ENCODE measurements at places on chromosomes 4 and X.

- no peak overlapping the region for H3K4me3 ChIP-seq
- H3K27me3 ChIP-seq = peaks cover 10% of the 10 kb centered on the region
- H3K27ac ChIP-seq = no peak overlapping the region
- no peaks in the 10 kb centered on the region for H3K36me3 ChIP-seq
- no peak for DNase-seq
Observed at GRCh38 chr4:183738081-183738673, 79.1 kb downstream of the TRAPPC11 start.

DNA sequence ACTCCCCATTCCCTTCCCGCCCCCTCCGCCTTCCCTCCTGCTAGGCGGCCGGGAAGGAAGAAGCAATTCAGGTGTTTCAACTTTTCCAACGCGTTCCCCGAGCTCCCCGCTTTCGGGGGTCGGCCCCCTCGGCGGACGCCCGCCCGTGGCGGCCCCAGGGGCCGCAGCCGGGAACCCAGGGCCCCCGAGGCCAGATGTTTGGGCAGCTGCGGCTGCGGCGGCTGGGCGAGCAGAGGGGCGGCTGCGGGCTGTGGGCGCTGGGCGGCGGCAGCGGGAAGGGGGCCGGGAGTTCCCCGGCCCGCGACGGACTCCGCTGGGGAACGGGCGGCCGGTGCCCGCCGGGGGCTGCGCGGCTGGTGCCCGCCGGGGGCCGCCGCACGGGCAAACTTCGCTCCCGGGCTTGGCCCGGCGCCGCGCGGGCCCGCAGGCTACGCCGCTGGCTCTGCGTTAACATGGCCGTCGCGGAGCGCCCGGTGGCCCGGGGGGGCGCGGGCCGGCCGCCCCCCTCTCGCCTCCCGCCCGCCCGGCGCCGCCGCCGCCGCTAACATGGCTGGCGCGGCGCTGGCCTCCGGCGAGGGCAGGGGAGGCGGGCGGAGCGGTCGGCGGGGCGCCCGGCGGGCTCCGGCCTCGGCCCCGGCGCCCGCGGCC lies 510 bp downstream of the HMGB3 start:
- no peak overlapping the region for H3K27ac ChIP-seq
- H3K4me1 ChIP-seq = peaks cover 8% of the 10 kb centered on the region
- no peaks in the 10 kb centered on the region for H3K27me3 ChIP-seq
- no peak overlapping the region for H3K4me3 ChIP-seq
- H3K36me3 ChIP-seq = peaks cover 6% of the 10 kb centered on the region

DNA sequence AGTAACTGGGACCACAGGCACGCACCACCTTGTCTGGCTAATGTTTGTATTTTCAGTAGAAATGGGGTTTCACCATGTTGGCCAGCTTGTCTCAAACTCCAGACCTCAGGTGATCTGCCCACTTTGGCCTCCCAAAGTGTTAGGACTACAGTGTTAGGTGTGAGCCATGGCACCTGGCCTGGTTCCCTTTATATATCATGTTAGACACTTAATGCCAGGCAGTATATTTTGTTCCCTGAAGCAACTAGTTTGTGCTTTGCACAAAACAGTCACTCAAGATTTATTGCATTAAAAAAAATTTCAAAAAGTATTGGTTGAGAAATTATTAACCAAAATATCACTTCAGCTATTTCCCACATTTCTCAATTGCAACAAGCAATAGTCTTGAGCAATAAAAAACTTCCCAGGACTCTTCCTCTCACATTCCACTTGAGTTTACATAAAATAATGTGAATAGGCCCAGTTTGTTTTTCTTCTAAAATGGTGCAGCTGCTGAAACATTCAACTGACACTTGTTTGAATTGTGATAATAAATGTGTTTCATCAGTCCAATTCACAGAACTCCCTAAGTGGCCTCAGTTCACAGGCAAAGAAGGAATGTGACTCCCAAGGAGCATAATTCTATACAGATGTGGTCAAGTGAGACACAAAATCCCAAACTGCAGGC lies 22.7 kb downstream of the CXCL1 start:
- H3K4me3 ChIP-seq = no peak overlapping the region
- no peak for DNase-seq
- peak overlapping the region; percentile 72 for H3K27ac ChIP-seq
- H3K36me3 ChIP-seq = no peaks in the 10 kb centered on the region

- no peaks in the 10 kb centered on the region for H3K27me3 ChIP-seq
- H3K4me3 ChIP-seq = no peak overlapping the region
- no peaks in the 10 kb centered on the region for H3K36me3 ChIP-seq
- no peak for DNase-seq
- H3K27ac ChIP-seq = no peak overlapping the region
- no peaks in the 10 kb centered on the region for H3K4me1 ChIP-seq
Observed at GRCh38 chrX:84865113-84865512, 138.6 kb upstream of the APOOL start.

DNA sequence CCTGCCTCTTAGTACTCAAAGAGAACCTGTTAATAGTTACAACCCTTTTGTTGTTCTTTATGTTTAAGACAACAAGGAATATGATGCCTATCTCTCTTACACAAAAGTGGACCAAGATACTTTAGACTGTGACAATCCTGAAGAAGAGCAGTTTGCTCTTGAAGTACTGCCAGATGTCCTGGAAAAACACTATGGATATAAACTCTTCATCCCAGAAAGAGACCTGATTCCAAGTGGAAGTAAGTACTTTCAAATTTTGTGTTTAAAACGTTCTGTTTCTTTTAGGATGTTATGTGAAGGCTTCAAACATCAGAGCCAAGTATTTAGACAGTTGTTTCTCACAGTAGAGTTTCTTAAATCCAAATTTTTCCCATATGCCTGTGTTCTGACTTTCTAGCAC lies 67.2 kb upstream of the NRK start:
- DNase-seq = no peak
- H3K4me3 ChIP-seq = no peak overlapping the region
- H3K36me3 ChIP-seq = no peaks in the 10 kb centered on the region

DNA sequence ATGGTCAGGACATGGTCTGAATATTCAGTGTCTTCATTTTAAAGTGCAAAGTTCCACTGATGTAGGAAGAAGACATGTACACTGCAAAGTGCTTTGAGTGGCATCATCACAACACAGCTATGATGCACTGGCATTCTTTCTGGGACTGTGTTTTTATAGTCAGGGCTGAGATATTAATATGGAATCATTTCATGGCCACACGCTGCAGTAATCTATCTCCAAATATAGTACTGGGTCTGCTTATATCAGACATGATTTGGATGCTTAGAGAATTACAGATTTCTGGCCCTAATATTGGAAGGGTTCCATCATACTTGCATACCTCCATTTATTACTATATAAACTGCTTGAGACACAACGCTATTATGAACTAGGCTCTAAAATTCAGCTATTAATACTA lies 1170.9 kb downstream of the NLGN4X start:
- no peaks in the 10 kb centered on the region for H3K36me3 ChIP-seq
- no peak for DNase-seq
- no peak overlapping the region for H3K4me3 ChIP-seq
- no peaks in the 10 kb centered on the region for H3K27me3 ChIP-seq

- no peaks in the 10 kb centered on the region for H3K27me3 ChIP-seq
- DNase-seq = no peak
- no peak overlapping the region for H3K4me3 ChIP-seq
- H3K27ac ChIP-seq = peak overlapping the region; percentile 51
- H3K4me1 ChIP-seq = peaks cover 34% of the 10 kb centered on the region
Observed at GRCh38 chr4:53558065-53558801, 33.1 kb downstream of the LNX1 start.

GRCh38 chr4:180665994-180666824 lies 1577.0 kb upstream of the TENM3 start:
- H3K27ac ChIP-seq = no peak overlapping the region
- H3K4me3 ChIP-seq = no peak overlapping the region
- H3K27me3 ChIP-seq = no peaks in the 10 kb centered on the region
- H3K4me1 ChIP-seq = peaks cover 3% of the 10 kb centered on the region
- no peak for DNase-seq

- peaks cover 15% of the 10 kb centered on the region for H3K27me3 ChIP-seq
- H3K4me1 ChIP-seq = no peaks in the 10 kb centered on the region
- no peak overlapping the region for H3K4me3 ChIP-seq
- no peak overlapping the region for H3K27ac ChIP-seq
- no peak for DNase-seq
- H3K36me3 ChIP-seq = no peaks in the 10 kb centered on the region
Observed at GRCh38 chr4:72677265-72677664, 108.2 kb upstream of the ADAMTS3 start.

- peaks cover 1% of the 10 kb centered on the region for H3K4me1 ChIP-seq
- DNase-seq = no peak
- H3K36me3 ChIP-seq = no peaks in the 10 kb centered on the region
- no peak overlapping the region for H3K4me3 ChIP-seq
- no peaks in the 10 kb centered on the region for H3K27me3 ChIP-seq
Observed at GRCh38 chrX:10841579-10841978, 221.2 kb upstream of the MID1 start.

DNA sequence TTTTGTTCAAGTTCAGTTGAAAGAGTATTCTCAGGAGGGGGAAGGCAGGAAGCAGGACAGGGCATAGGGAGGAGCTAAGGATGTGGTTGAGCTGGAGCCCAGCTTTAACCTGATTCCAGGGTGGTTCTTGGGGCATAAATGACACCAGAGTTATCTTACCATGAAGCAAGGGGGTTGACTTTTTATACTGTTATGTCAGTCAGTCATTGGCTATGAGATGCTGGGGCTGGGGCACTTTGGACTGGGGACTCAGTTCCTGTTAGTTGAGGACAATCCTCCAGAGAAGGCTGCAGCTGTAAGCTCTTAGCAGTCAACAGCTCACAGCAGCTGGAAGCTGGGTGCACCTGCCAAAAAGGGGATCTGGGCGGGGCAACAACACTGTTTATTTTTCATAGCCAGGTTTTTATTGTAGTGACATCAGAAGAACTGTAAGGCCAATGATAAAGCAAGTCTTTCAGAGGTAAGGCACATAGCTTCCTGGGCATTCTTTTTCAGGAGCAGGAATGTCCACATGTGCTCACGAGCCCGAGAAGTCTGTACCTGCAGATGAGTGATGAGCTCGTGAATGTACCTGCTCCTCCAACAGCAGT lies 78.5 kb downstream of the MID1IP1 start:
- no peaks in the 10 kb centered on the region for H3K27me3 ChIP-seq
- H3K27ac ChIP-seq = no peak overlapping the region
- no peak for DNase-seq
- no peaks in the 10 kb centered on the region for H3K4me1 ChIP-seq

GRCh38 chr4:104507112-104507511 lies 12.4 kb upstream of the CXXC4 start:
- DNase-seq = no peak
- no peaks in the 10 kb centered on the region for H3K36me3 ChIP-seq
- H3K4me3 ChIP-seq = no peak overlapping the region
- no peaks in the 10 kb centered on the region for H3K4me1 ChIP-seq
- peaks cover 9% of the 10 kb centered on the region for H3K27me3 ChIP-seq

GRCh38 chrX:9172464-9172850 lies 138.5 kb upstream of the FAM9B start:
- no peak for DNase-seq
- H3K27ac ChIP-seq = no peak overlapping the region
- H3K36me3 ChIP-seq = no peaks in the 10 kb centered on the region
- H3K27me3 ChIP-seq = no peaks in the 10 kb centered on the region

DNA sequence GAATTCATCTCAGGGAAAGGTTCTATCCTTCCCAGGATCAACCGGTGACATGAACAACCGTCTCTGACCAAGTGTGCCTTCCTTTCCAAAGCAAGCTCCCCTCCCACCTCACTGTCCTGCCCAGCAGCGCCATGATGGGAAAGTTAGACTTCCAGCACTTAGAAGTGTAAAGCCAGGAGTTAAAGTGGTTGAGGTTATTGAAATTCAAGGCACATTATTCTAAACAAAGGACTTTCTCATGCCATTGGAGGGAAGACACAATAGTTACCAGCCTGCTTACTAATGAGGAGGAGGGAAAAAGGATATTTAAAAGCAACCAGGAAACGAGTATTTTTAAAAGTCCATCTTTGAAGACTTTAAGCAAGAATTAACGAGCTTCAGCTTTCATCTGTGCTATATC lies 96.8 kb downstream of the NSUN7 start:
- peaks cover 14% of the 10 kb centered on the region for H3K4me1 ChIP-seq
- H3K36me3 ChIP-seq = no peaks in the 10 kb centered on the region
- no peak overlapping the region for H3K27ac ChIP-seq
- no peaks in the 10 kb centered on the region for H3K27me3 ChIP-seq
- no peak for DNase-seq

DNA sequence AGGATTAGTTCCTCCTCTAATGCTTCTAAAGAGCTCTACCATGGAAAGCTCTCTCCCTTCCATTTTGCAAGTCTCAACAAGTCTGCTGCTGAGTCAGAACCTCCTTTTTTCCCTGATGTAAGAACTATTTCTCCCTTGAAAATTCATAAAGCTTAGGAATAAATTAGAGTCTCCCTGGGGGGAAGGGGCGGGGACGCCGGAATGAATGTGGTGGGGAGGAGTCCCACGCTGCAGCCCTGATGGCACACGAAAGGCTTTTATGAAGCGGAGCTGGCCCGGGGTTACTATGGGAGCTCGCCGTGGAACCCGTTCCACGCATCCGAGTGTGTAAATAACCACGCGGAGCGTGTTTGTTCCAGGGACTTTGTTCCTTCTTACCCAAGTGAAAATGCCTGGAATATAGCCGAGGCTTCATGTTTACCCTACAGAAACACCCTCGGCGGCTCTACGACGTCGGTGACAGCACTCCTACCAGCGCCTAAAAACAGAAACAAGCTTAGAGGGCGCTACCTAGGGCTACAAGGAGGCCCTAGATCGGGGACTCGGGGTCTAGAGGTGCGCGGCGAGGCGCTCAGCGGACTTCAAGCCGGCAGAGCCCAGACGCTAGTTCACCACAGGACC lies 923 bp upstream of the CPEB2 start:
- H3K27me3 ChIP-seq = no peaks in the 10 kb centered on the region
- peak overlapping the region; percentile 86 for H3K4me3 ChIP-seq
- H3K4me1 ChIP-seq = peaks cover 9% of the 10 kb centered on the region
- H3K27ac ChIP-seq = peak overlapping the region; percentile 98

- no peaks in the 10 kb centered on the region for H3K36me3 ChIP-seq
- H3K27ac ChIP-seq = no peak overlapping the region
- no peak overlapping the region for H3K4me3 ChIP-seq
- no peak for DNase-seq
- H3K4me1 ChIP-seq = peaks cover 11% of the 10 kb centered on the region
Observed at GRCh38 chr4:101294597-101294996, 52.7 kb downstream of the PPP3CA start.

Data from osteocyte (in vitro differentiated cells).